ENCODE measurements at places on chromosomes 5 and 9. TPM values are rescaled to one million over a fixed set of nuclear protein-coding genes. Genes with fewer than 3 reads are reported as not detected.

RAD50 gene
- total RNA-seq, result 27.7 TPM

LCN15 gene
- total RNA-seq, result not detected

TJP2 gene
- 4.0 TPM for total RNA-seq

CLIC3 gene
- 5.6 TPM for total RNA-seq

KCNN2 gene
- total RNA-seq, result 0.20 TPM

KIF3A gene
- 7.3 TPM for total RNA-seq

PRR16 gene
- 0.05 TPM for total RNA-seq

ARPC5L gene
- 54.8 TPM for total RNA-seq

PCDHA4 gene
- 1.8 TPM for total RNA-seq

GDF9 gene
- 0.25 TPM for total RNA-seq

PTGES gene
- total RNA-seq, result 187 TPM

SLC6A3 gene
- total RNA-seq, result 1.3 TPM

CTNND2 gene
- total RNA-seq, result not detected

MORN5 gene
- total RNA-seq, result not detected

TAF1L gene
- total RNA-seq, result not detected

AK6 gene
- total RNA-seq, result 34.4 TPM

FOXD4 gene
- total RNA-seq, result 0.13 TPM

CAMLG gene
- 28.3 TPM for total RNA-seq

PCDHGC4 gene
- total RNA-seq, result not detected

TUT7 gene
- total RNA-seq, result 10.0 TPM

PCDHB4 gene
- 0.06 TPM for total RNA-seq

LCN9 gene
- not detected for total RNA-seq

ARID3C gene
- 0.17 TPM for total RNA-seq

CLTB gene
- total RNA-seq, result 105 TPM

FCN2 gene
- total RNA-seq, result not detected

INSL4 gene
- 17.1 TPM for total RNA-seq

TMEM174 gene
- total RNA-seq, result not detected

PCDHGB2 gene
- total RNA-seq, result 0.08 TPM

ANKRD18B gene
- total RNA-seq, result 4.6 TPM

CCDC180 gene
- 0.58 TPM for total RNA-seq

NMUR2 gene
- total RNA-seq, result 0.08 TPM

ISCA1 gene
- 42.7 TPM for total RNA-seq

OR1L8 gene
- total RNA-seq, result not detected

TOPORS gene
- total RNA-seq, result 11.5 TPM

RGS7BP gene
- not detected for total RNA-seq

OLFML2A gene
- 31.4 TPM for total RNA-seq

TRIM7 gene
- 40.4 TPM for total RNA-seq

DOCK2 gene
- total RNA-seq, result 3.1 TPM

PCBD2 gene
- total RNA-seq, result 10.8 TPM

TNFSF15 gene
- 0.11 TPM for total RNA-seq

SPAG8 gene
- 0.34 TPM for total RNA-seq

THBS4 gene
- total RNA-seq, result 0.06 TPM

BHMT gene
- total RNA-seq, result not detected

PLAC8L1 gene
- total RNA-seq, result not detected

FBP2 gene
- total RNA-seq, result not detected

ANKRD31 gene
- 0.06 TPM for total RNA-seq

JADE2 gene
- total RNA-seq, result 37.6 TPM

RBM22 gene
- 44.0 TPM for total RNA-seq

CDC20B gene
- total RNA-seq, result 0.07 TPM

ADGRD2 gene
- total RNA-seq, result 0.03 TPM

RECK gene
- total RNA-seq, result 5.4 TPM

CTSL gene
- 617 TPM for total RNA-seq

RNF224 gene
- total RNA-seq, result 0.32 TPM

LEAP2 gene
- total RNA-seq, result 0.65 TPM

GGTA1 gene
- total RNA-seq, result not detected

IL9 gene
- not detected for total RNA-seq

ZNF879 gene
- total RNA-seq, result 0.48 TPM

PCDHGB5 gene
- 1.9 TPM for total RNA-seq

Measured in A549 treated with AZD2906 at 1 μM for 4 hours (cell line).